ENCODE measurements at places on chromosomes 4 and X. TPM values are rescaled to one million over a fixed set of nuclear protein-coding genes. Genes with fewer than 3 reads are reported as not detected.

DNA sequence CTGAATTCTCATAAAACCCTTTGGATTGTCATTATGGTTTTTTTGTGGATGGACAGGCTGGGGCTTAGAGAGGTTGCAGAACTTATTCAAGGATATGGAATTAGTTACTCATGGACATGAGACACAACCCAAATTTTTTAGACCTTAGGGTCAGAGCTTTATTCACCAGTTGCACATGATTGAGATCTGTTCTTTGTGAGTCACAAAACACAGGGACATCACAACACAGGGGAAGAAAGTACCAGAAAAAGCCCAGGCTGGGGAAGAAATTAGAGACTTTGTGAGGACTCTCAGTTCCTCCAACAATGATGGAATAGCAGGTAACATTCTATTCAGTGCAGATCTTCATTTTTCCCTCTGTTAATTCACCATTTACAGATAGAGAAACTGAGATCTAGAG lies 602.4 kb upstream of the CPEB2 start:
- no peak overlapping the region for H3K27ac ChIP-seq
- no peaks in the 10 kb centered on the region for H3K4me1 ChIP-seq
- no peaks in the 10 kb centered on the region for H3K27me3 ChIP-seq
- H3K36me3 ChIP-seq: no peaks in the 10 kb centered on the region

Gene ALB
- total RNA-seq: not detected

GRCh38 chrX:69015156-69015555 lies 150.1 kb downstream of the PJA1 start:
- DNase-seq: no peak
- no peak overlapping the region for H3K27ac ChIP-seq
- H3K27me3 ChIP-seq: no peaks in the 10 kb centered on the region
- no peaks in the 10 kb centered on the region for H3K4me1 ChIP-seq

Gene MAGEE2
- not detected for total RNA-seq

- no peaks in the 10 kb centered on the region for H3K36me3 ChIP-seq
- H3K4me3 ChIP-seq: no peak overlapping the region
- no peaks in the 10 kb centered on the region for H3K4me1 ChIP-seq
- DNase-seq: no peak
- no peak overlapping the region for H3K27ac ChIP-seq
Observed at GRCh38 chr4:86556791-86557415, 37.2 kb upstream of the PTPN13 start.

DNA sequence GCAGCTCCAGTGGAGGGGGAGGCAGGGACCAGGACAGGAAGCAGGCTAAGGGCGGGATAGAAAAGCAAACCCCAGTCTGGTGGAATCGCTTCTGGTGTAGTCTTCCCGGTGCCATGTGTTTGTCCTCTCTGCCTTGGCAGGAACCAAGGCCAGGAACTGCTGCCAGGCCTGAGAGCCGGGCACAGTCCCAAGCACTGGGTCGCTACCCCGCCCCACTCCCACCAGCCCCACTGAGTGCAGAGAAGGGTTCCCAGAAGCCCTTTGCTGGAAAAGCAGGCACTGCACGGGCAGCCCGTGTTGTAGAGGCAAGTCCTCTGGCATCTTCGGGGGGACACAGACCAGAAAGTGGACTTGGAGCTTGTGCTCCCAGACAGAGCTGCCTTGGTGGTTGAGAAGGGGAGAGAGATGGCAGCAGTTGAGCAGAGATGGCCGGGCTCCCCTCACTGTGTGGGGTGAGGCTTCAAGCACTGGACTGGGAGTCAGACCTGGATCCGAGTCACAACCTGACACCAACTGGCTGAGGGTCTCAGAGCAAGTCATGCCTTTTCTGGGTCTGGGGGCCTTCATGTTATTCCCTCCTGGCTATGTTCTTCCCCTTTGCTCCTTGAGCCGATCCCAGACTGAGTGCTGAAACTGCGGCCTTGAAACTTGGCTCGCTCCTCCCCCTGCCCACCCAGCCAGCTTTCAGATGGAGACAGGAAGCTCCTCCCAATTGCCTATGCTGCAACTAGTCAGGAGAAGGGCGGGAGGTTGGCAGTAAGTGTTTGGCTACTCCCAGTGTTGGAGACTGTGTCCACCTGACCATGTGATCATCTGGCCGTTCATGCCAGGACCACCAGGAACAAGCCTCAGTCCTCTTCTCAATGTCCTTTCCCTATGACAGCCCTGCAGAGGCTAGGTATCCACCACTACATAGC lies 59.7 kb upstream of the MTM1 start:
- H3K27ac ChIP-seq: no peak overlapping the region
- no peak for DNase-seq
- peaks cover 6% of the 10 kb centered on the region for H3K4me1 ChIP-seq
- H3K27me3 ChIP-seq: no peaks in the 10 kb centered on the region

GRCh38 chrX:13066391-13066790 lies 22.0 kb upstream of the FAM9C start:
- no peak overlapping the region for H3K27ac ChIP-seq
- no peak overlapping the region for H3K4me3 ChIP-seq
- no peaks in the 10 kb centered on the region for H3K4me1 ChIP-seq
- H3K27me3 ChIP-seq: peaks cover 1% of the 10 kb centered on the region

- H3K36me3 ChIP-seq: no peaks in the 10 kb centered on the region
- no peak overlapping the region for H3K27ac ChIP-seq
- H3K27me3 ChIP-seq: no peaks in the 10 kb centered on the region
Observed at GRCh38 chr4:81874661-81875515, 403.2 kb upstream of the RASGEF1B start.

Gene LRAT
- total RNA-seq: 0.20 TPM

GRCh38 chr4:98686847-98687246 lies 28.4 kb upstream of the TSPAN5 start:
- H3K4me1 ChIP-seq: peaks cover 5% of the 10 kb centered on the region
- no peak overlapping the region for H3K4me3 ChIP-seq
- peaks cover 6% of the 10 kb centered on the region for H3K36me3 ChIP-seq

Gene AGA
- total RNA-seq: 7.4 TPM

Gene CYSLTR1
- total RNA-seq: 0.25 TPM
